ENCODE measurements at places on chromosomes 7 and 10.
A peak's percentile ranks its signal among the peaks of the same experiment; 100 is the strongest.

DNA sequence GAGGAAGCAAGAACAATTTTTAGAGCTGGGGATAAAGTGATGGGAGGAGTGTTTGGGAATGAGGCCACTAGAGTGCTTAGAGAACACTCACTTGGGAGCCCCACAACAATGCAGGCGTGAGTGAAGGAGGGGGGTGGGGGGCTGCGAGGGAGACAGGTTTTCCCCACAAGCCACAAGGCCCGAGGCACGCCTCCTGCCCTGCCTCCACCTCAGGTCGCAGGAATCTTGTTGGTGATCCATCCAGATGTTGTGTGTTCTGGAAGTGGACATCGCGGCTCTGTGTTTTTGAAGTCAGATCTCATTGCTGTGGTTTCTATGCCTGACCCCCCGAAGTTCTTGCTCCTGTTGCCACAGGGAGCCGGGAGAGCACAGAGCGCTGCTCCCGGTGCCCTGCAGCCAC lies 178.0 kb upstream of the BMPER start:
- DNase-seq = no peak

- no peak for DNase-seq
These were observed 16.2 kb upstream of the MACC1 start for GRCh38 chr7:20233362-20233761.

DNA sequence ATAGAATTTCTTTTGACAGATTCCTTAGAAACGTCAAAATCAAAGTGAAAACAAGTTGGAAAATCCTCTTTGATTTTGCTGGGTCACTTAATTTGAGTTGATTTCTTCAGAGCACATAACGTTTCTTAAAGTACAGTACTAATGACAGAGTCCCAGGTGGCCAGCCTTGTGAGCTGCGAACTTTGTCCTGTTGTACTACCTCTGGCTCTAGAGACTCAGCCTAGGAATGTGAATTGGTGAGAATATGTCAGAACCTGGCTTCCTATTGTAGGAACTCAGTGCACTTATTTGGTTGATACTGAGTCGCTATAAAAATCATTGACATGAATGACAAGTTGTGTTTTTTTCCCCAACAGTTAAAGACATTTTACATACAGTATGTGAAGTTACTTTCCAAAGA lies 20.2 kb downstream of the SDK1 start:
- no peak for DNase-seq

- peak; percentile 31 for DNase-seq
These were observed 666 bp upstream of the MAP3K8 start for GRCh38 chr10:30433306-30433729.

- DNase-seq = no peak
These were observed 104.7 kb downstream of the SFMBT2 start for GRCh38 chr10:7306147-7306546.

DNA sequence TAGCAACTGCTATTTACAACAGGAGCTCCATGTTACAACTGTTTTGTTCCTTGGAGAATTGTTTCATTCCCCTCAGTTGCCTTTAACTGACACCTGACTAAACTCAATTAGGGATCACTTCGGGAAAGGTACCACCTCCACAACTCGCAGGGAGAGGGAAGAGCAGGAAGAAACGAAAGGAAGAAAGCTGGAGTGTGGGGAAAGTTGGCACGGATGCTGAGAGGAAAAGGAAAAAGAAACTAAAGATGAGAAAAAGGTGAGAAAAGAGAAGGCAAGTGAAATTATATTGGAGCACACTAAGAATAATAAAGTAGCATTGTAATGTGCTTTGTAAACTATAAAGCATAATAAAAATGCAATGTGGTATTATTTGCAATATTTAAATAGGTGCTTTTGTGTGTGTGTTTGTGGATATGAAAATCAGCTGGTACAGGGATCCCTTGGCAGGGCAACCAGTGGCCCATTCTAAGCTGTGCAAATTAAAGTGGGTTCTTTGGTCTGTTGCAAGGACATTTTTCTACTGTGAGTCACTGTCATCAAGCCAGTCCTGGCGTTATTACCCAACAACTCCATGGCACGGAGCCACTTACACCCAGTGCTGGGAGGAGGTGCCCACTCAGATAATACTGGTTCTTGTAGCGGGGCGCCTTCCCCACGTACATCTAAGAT lies 45.9 kb downstream of the HIPK2 start:
- no peak for DNase-seq

- peak; percentile 99 for DNase-seq
These were observed at the start of gene HNRNPA2B1 for GRCh38 chr7:26200444-26201246. Gene HNRNPA2B1 (minus strand): TSS chr7:26200746. CDS start chr7:26200577, 169 bp downstream.

DNA sequence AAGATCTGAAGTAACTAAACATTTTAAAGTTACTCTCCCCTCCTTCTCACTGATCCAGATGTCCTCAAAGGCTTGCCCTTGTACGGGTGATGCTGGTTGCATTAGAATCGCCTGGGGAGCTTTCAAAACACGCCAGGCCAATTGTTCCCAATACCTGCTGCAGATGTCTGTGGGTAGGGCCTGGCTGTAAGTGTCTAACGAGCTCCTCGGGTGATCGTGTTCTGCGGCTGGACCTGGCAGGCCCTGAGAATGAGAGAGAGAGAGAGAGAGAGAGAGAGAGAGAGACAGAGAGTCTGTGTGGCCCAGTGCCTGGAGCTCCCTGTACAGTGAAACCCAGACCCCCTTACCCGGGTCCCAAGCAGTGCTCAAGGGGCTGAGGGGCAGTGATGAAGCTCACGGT lies 8.4 kb downstream of the COL13A1 start:
- no peak for DNase-seq

DNA sequence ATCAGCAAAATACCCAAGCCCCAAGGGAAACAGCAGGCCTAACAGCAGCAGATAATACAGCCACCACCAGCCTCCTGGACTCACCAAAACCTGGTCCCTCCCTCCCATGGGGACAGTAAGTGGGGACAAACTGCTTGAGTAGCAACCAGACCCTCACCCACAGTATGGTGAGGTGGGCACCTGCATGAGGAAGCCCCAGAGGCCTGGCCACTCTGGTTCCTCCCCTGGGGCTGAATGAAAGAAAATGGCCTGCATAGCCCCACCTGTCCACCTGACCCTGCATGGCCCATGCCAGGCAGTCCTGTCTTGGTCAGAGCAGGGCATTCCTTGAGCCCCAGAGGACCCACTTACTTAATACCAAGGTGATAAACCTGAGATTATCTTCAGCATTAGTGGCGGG lies 13.0 kb upstream of the C10orf90 start:
- no peak for DNase-seq

- DNase-seq = no peak
These were observed 2.5 kb upstream of the TNRC18 start for GRCh38 chr7:5426226-5426475.

DNA sequence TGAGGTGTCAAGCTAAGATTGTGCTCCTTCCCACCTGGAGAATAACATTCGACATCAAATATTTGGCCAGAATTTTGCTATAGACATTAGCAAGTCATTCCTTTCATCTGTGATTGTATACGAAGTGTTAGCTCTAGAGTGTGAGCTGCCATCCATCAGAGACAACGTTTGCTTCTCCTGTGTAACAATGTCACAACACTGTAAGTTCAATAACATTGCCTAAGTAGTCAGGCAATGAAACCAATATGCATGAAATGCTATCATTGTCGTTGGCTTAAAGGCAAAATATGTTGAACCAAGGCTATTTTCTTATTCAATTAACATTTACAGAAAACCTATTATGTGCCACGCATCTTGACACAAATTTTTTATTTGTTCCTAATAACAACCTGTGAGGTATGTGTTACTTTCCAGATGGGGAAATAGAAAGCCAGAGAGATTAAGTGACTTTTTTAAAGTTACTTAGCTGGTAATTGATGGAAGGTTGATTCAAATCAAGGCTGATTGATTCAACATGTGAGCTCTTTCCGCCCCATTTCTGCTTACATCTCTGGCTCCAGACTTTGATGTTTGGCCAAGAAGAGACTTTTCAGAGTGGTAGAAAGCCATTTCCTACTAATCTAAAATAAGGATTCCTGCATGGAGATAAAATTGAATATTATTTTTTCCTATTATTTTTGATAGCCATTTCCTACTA lies 32.0 kb downstream of the BET1 start:
- no peak for DNase-seq
